Smooth muscle cell of the coronary artery (primary cell): ENCODE measurements at places on chromosomes 1 and 21. TPM values are rescaled to one million over a fixed set of nuclear protein-coding genes. Genes with fewer than 3 reads are reported as not detected.

The PGLYRP4 gene
- not detected in 2 replicates for total RNA-seq

The FCAMR gene
- total RNA-seq: not detected in 2 replicates

The EDN2 gene
- total RNA-seq: 0.35 TPM in 1 of 2 replicates, not detected in the other

The TLCD4 gene
- total RNA-seq: under 0.01 and 0.53 TPM in 2 replicates

The TEX35 gene
- total RNA-seq: not detected in 2 replicates

The BEND5 gene
- total RNA-seq: 0.23 and 0.35 TPM in 2 replicates

The STUM gene
- 0.23 TPM in 1 of 2 replicates, not detected in the other for total RNA-seq

The PCAT6 gene
- 0.30 TPM in 1 of 2 replicates, not detected in the other for total RNA-seq

The APCS gene
- not detected in 2 replicates for total RNA-seq

The LCE1F gene
- total RNA-seq: not detected in 2 replicates

The C1orf21 gene
- total RNA-seq: 13.8 and 15.8 TPM in 2 replicates

The GNAT2 gene
- 0.38 TPM in 1 of 2 replicates, not detected in the other for total RNA-seq

The LAPTM5 gene
- total RNA-seq: 0.23 TPM in 1 of 2 replicates, not detected in the other

The OR14A16 gene
- total RNA-seq: not detected in 2 replicates

The TRIM46 gene
- total RNA-seq: 1.5 and 3.5 TPM in 2 replicates

The AGT gene
- 0.45 and 6.8 TPM in 2 replicates for total RNA-seq

The CAMSAP2 gene
- 17.7 and 18.6 TPM in 2 replicates for total RNA-seq

The BGLAP gene
- total RNA-seq: 0.23 TPM in 1 of 2 replicates, not detected in the other

The ADCY10 gene
- under 0.01 and 0.12 TPM in 2 replicates for total RNA-seq

The POTED gene
- total RNA-seq: not detected in 2 replicates

The MAGOH gene
- total RNA-seq: 45.6 and 46.6 TPM in 2 replicates

The C8A gene
- total RNA-seq: not detected in 2 replicates

The GOLT1A gene
- total RNA-seq: not detected in 2 replicates

The FMO3 gene
- 0.47 and 3.1 TPM in 2 replicates for total RNA-seq
